NCI-H1048 (cell line): ENCODE measurements at places on chromosomes 3 and 15.

DNA sequence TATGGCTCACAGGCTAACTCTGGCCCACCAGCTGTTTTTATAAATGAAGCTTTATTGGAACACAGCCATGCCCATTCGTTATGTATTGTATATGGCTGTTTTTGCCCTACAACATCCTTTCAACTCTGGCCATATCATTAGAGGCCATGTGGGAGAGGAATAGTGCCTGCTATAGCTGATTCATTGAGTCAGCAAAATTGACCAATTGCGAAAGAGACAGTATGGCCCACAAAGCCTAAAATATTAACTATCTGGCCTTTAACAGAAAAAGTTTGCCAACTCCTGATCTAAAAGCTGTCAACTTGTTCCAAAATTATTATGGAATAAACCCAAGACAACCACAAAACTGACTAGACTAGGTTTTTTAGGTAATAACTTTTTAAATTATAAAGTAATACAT is 1.4 kb downstream of the NR1I2 start:
- no peak for DNase-seq

- DNase-seq, result no peak
Measured at GRCh38 chr3:147159141-147159540, 247.2 kb downstream of the ZIC4 start.

DNA sequence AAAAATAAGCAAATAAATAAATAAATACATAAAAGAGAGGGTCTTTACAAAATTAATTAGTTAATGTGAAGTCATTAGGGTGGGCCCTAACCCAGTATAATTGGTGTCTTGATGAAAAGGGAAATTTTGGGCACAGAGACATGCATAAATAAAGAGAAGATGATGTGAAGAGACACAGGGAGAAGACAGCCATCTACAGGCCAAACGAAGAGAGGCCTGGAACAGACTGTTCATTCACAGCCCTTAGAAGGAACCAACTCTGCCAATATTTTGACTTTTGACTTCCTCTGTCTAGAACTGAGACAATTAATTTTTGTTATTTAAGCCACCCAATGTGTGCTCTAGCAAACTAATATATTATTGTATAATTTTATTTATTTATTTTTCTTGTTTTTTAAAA is 29.6 kb upstream of the SELENOK start:
- DNase-seq, result no peak

GRCh38 chr3:16382845-16383244 is 117.8 kb downstream of the OXNAD1 start:
- DNase-seq, result no peak

DNA sequence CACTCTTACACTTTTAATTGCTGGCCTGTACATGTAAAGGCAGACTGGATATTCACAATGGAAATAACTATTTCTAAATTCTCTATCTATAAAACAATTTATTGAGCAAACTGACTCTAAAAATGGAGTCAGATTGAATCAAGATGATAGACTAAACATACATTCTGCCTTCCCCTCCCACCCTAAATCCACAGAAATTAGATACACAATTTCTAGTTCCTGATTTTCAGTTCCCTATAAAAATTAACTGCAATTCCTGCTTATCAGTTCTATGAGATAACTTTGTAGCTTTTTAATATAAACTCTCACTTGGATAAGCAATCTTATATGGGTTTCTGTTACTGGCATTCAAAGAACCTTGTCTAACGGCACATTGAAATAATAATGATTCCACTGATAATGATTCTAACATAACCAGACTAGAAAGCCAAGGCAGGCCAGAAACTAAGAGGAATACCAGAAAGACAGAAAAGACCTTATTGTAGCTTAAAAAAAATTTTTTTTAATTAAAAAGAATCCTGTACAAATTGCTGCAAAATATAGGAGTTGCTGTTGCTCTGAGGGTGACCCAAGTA is 33.1 kb downstream of the TBC1D5 start:
- DNase-seq, result no peak

DNA sequence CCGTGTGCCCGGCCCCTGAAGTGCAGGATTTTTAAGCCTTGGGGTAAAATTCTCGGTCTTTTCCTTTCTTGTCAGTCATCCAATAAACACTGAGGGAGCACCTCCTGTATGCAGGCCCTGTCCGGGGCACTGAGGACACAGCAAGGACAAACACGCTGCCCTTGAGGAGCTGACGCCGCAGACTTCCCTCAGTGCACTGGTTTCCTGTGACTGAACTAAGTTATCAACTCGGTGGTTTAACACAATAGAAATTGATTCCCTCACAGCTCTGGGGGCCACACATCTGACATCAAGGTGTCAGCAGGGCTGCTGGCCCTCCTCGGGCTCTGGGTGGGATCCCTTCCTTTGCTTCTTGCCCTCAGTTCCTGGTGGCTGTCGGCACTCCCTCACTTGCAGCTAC is 65.1 kb downstream of the ZNF445 start:
- no peak for DNase-seq

DNA sequence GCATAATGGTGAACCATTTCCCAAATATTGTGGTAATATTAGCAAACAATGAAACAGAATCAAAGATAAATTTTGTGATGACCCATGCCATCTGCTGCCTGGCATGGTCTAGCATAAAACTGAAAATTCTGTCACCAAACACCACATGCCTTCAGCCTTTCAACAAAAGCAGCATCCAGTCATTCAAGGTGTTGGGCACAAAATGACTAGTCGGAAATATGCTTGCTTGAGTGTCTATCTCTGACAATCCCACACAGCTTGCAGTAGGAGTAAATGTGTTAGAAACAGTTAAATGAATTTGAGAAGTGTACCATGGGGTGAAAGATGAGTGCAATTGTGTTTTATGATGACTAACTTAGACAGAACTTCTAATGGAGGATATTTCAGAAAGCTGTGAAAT is 61.7 kb upstream of the CDIN1 start:
- DNase-seq, result no peak

- DNase-seq, result no peak
Measured at GRCh38 chr3:57006179-57006657, 54.2 kb upstream of the SPATA12 start.

- DNase-seq, result no peak
Measured at GRCh38 chr3:147812186-147812911, 403.2 kb downstream of the ZIC1 start.

GRCh38 chr3:71689291-71689690 is 35.9 kb downstream of the EIF4E3 start:
- no peak for DNase-seq

- DNase-seq, result no peak
Measured at GRCh38 chr3:50230104-50230793, 5.8 kb upstream of the GNAI2 start.

DNA sequence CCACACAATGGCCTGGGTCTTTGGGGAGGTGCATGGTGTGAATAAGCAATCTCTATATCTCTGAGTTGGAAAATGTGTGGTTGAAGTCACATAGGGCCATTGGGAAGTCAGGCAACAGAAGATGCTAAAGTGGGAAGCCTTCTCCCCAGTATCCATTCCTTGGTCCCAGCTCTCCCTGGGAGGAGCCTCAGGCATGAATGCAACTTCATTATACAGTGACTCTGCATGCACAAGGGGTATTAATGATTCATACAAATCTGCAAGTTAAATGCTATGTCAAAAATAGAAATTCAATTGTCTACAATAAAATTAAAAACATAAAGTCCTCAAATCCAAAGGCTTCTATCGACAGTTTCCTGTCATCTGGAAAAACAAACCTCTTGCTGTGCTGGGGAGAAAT is 108.8 kb downstream of the RAB11A start:
- DNase-seq, result no peak

DNA sequence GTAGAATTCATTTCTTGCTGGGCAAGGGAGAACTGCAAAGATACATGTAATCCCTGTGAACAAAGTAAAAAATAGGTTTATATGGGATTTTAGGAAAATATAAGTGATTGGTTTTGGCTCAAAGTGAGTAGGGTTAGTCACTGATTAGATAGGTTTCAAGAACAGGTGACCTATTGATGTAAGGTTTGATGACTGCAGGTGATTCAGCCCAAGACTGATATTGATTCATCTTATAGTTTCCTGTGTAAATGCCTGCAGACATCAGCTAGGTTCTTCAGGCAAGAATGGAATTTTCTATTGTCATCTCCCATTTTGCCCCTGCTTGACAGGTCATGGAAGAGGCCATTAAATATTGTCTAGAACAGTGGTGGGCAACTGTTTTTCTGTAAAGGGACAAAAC is 23.9 kb upstream of the ARID3B start:
- no peak for DNase-seq

GRCh38 chr3:140758791-140759444 is 81.1 kb downstream of the TRIM42 start:
- no peak for DNase-seq

- DNase-seq, result no peak
Measured at GRCh38 chr3:32978331-32978730, 26.9 kb downstream of the CCR4 start.

DNA sequence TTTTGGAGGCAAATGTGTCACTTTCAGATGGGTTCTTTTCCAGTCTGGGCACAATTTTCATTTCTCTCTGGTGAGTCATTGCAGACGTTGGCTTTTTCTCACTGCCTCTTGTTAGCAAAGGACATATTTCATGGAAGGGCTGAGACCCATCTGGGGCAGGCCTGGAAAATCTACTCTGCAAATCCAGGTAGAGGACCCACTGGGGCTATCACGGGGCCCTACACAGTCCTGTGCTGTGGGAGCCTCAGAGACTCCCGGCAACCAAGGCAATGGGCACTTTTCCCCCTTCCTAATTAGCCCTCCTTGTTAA is 58.0 kb downstream of the HRH1 start:
- no peak for DNase-seq
